ENCODE measurements at places on chromosomes 2 and 18.
A peak's percentile ranks its signal among the peaks of the same experiment; 100 is the strongest.

DNA sequence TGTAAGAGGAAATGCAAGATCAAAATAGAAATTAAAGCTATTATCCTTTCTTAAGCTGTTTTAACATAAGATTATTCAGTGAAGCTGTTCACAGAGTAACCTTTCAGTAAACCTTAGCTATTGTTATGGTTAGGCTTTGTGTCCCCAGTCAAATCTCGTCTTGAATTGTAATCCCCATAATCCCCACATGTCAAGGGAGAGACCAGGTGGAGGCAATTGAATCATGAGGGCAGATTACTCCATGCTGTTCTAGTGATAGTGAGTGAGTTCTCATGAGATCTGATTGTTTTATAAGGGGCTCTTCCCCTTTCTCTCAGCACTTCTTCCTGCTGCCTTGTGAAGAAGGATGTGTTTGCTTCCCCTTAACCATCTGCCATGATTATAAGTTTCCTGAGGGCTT, 424.4 kb downstream of the DSEL start:
- no peak for DNase-seq

GRCh38 chr2:143742581-143742980, 613.4 kb downstream of the ARHGAP15 start:
- no peak for DNase-seq

GRCh38 chr18:55120896-55121295, 161.6 kb upstream of the CCDC68 start:
- DNase-seq = no peak

DNA sequence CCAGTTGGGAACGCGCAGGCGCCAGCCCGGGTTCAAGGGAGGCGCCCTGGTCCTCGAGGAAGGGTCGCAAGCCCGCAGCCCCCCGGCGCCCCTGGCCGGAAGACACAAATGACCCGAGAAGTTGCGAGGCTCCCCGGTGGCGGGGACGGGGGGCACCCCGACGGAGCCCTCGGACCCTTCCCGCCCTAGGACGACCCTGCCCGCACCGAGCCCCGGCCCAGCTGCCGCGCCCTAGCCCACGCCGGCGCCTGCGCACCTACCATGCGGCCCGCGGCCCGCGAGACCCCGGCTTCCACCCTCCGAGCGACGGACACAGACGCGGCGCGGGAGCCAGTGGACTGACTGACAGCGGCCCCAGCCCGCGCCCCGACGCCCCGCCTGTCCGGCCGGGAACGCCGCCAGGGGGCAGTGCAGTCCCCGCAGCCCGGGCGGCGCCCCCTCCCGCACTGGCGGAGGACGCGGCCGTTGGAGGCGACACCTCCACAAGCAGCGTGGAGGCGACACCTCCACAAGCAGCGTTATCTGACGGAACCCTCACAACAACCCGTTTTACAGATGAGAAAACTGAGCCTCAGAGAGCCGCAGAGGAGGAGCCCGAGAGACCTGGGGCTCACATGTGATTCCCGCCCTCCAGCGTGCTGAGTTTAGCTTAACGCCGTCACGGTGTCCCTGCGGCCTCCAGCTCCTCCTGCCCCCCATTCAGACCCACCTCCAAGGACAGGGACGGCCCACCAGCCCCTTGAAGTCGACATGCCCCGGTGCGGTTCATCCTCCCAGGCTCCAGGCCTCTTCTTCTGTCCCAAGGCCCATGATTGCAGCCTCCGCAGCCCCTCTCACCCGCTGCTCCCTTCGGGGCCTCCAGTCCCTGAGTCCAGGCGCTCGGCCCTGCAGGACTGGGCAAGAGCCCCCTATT, at the start of gene NMUR1:
TSS of gene NMUR1 (minus strand) at position 347 of the 913 bp plus-strand sequence. CDS start at position 263, 84 bp downstream.
- peak; percentile 23 for DNase-seq

DNA sequence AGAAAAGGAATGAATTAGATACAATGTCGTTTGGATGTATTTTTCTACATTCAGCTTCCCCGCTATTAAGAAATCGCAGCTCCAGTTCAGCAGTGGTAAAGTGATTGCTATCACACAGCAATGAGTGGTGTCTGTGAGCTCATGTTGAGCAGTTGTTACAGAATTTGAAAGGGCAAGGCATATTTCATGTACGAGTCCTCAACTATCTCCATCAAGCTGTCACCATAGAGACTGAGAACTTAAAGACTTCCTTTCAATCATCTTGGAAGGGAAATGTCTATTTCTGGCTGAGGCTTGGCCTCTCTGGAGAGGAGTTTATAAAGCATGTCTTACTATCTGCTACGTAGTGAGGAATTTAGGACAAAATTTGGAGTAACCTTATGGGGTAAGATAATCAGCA, 24.4 kb upstream of the FAM117B start:
- DNase-seq = no peak

- DNase-seq = no peak
Observed at GRCh38 chr2:2836343-2837070, 505.4 kb upstream of the MYT1L start.

- DNase-seq = no peak
Observed at GRCh38 chr18:62242955-62243354, 55.9 kb downstream of the RELCH start.

GRCh38 chr18:72866442-72866900, 1.3 kb downstream of the NETO1 start:
- DNase-seq = no peak

DNA sequence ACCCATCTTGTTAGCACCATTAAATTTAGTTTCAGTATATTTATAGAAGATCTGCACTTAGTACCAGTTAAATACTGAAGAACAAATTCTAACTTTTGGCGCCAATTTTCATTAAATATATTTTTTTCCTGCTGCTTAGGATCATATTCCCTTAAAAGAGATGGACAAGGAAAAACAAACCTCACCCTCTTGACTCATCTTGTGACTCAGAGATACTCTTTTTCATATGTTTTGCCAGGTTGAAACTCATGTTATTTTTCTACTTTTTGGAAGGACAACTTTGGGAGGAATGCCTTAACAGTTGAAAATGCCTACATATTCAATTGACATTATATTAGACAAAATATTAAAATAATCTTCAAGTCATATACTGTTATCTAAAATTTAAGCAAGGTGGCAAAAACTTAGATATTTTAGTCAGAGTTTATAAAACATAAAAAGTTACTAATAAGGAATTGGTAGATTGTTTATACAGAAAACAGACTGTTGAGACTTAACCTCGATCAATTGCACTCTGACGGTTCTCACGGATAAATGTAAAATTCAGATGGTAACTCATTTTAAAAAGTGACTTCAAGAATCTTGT, 36.2 kb downstream of the PNO1 start:
- DNase-seq = no peak

GRCh38 chr2:211175956-211176355, 619.6 kb downstream of the CPS1 start:
- DNase-seq = no peak

- no peak for DNase-seq
Observed at GRCh38 chr18:79597831-79598632, 81.6 kb upstream of the CTDP1 start.

GRCh38 chr2:39504790-39505335, 67.8 kb upstream of the MAP4K3 start:
- no peak for DNase-seq

- DNase-seq = no peak
Observed at GRCh38 chr2:77469106-77469505, 53.1 kb downstream of the LRRTM4 start.

DNA sequence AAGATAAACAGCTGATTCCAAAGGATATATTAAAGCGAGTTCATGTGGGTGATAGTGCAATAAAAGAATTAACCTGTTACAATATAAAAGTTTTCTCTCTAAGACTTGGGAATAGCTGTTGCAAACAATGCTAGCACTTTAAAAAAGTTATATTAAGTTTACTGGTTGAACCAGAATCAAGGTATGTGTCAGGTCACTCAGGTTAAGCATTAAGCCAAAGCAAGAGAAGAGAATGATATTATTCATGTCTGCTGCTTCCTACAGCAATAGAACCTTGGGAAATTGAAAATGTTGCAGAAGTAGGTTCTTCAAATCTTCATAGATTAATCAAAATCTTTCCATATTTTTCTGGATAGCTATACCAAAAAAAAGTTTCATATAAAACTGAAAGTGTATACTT, 138.5 kb downstream of the GCA start:
- DNase-seq = no peak

DNA sequence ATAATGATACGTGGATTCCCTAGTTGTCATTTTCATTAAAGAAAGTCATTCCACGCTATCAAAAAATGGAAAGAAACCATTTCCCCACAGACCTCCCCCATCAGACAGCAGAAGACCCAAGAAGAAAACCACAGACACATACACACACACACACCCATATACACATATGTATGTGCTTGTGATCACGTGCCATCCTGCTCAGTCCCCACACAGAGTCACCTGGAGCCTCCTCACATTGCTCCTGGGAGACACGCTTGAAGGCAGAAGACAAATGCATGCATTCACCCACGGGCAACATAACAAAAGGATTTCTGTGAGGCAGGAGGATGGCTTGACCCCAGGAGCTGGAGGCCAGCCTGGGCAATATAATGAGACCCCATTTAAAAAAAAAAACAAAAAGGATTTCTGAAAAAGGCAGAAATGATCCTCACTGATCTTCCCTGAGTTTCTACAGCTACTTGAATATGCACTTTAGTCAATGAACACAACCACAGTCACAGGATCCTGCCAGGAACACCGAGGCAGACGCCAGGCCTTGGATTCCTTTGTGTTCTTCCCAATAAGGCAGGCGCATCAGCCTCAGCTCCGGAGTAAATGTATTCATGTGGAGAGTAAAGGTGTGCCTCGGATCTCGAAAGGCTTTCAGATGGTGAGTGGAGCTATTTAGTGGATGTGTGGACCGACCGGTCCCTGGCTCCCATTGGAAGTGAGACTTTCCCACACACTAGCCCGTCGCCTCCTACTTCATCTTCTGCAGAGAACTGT, 21.0 kb downstream of the TGFBRAP1 start:
- no peak for DNase-seq

DNA sequence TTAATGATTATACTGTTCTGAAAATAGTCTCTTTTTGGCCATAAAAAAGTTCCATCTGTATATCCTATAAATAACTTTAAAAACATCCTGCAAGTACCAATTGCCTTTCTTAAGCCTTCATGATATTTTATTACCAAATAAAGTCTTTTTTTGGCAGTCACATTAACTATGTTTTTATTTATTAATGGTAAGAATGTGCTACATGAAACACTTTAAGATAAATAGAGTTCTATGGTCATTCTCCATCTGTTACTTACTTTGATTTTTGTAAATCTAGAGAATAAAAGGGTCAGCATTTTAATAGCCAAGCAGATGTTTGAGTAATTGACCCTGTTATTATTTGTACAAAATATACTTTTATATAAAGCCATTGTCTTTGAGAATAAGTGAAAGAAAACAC, 52.6 kb downstream of the LCLAT1 start:
- DNase-seq = no peak

- no peak for DNase-seq
Observed at GRCh38 chr2:141899740-141900139, 231.1 kb downstream of the LRP1B start.

GRCh38 chr18:61681065-61681464, 211.7 kb downstream of the RNF152 start:
- no peak for DNase-seq

DNA sequence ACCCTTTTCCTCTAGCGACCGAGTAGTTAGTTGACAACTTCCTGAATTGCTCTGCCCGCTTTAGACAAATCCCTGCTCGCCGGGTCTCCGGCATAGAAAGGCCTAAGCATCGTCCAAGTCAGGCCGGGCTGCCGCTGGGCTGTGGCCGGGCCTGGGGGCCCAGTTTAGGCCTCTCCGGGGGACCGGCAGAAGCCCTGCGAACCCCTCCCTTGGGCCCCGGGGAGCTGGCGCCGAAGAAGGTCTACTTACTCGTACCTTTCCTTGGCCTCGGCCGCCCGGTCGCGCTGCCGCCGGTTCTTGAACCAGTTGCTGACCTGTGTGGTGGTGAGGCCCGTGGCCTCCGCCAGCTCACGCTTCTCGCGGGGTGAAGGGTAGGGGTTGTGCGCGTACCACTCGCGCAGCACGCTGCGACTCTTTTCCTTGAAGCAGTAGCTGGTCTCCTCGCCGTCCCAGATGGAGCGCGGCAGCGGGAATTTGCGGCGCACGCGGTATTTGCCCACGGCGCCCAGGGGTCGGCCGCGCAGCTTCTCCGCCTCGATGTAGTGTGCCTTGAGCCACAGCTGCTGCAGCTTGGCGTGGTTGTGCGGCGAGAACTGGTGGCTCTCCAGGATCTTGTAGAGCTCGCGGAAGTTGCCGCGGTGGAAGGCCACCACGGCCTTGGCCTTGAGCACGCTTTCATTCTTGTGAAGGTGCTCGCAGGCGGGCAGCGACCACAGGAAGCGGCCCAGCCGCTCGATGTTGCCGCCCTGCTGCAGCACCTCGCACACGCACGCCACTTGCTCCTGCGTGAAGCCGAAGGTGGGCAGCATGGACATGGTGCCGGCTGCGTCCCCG, 739 bp downstream of the SIX2 start:
- no peak for DNase-seq

- DNase-seq = no peak
Observed at GRCh38 chr2:194802589-194802988, 854.4 kb upstream of the SLC39A10 start.

GRCh38 chr2:112783187-112783714, 1.0 kb downstream of the IL1A start:
- DNase-seq = no peak

- DNase-seq = no peak
Observed at GRCh38 chr2:134869946-134870736, 31.7 kb downstream of the ACMSD start.

DNA sequence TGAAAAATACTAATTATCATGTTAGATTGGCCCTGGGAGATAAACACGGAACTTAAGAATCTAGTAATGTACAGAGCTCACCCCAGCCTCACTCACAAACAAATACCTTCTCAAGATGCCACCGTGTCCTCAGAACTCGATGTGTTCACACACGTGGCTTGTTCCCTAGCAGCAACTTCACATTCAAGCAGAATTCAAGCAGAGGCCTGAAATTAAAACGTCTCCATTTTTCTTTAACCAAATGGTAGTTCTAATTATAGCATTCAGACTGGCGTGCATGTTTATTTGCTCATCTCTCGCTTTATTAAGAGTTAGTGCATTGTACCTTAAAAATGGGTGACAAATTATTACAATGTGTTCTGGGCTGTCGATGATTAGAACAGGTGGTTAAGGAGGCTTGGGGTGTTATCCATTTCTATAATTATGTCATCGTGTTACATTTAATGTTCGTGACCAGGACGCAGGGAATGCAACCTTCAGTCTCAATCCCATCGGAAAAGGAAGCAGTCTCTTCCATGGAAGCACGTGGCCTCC, 57.3 kb upstream of the SLC66A3 start:
- no peak for DNase-seq

GRCh38 chr2:129297430-129297829, 682.0 kb upstream of the RAB6C start:
- DNase-seq = no peak

- DNase-seq = no peak
Observed at GRCh38 chr2:41710944-41711343, 336.9 kb upstream of the PKDCC start.

GRCh38 chr2:167925758-167926157, 321.6 kb downstream of the STK39 start:
- no peak for DNase-seq
